ENCODE measurements at places on chromosomes 16 and 17.

DNA sequence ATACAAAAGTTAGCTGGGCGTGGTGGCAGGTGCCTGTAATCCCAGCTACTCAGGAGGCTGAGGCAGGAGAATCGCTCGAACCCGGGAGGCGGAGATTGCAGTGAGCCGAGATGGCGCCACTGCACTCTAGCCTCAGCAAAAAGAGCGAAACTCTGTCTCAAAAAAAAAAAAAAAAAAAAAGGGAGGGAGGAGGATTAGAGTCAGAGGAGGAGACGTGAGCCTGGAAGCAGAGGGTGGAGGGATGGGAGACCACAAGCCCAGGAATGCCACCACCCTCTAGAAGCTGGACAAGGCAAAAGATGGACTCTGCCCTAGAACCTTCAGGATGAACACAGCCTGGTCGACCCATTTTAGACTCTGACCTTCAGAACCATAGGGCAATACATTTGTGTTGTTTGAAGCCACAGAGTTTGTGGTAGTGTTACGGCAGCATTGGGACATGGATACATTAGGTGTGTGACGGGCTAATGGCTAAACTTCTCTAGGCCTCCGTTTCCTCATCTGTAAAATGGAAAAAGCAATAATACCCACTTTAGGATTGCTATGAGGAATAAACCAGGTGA lies 2.1 kb upstream of the SMIM22 start:
- DNase-seq = no peak

GRCh38 chr17:72886622-72887021 lies 205.9 kb downstream of the SLC39A11 start:
- DNase-seq = no peak

GRCh38 chr17:66957951-66958579 lies 6.4 kb upstream of the CACNG4 start:
- DNase-seq = no peak

DNA sequence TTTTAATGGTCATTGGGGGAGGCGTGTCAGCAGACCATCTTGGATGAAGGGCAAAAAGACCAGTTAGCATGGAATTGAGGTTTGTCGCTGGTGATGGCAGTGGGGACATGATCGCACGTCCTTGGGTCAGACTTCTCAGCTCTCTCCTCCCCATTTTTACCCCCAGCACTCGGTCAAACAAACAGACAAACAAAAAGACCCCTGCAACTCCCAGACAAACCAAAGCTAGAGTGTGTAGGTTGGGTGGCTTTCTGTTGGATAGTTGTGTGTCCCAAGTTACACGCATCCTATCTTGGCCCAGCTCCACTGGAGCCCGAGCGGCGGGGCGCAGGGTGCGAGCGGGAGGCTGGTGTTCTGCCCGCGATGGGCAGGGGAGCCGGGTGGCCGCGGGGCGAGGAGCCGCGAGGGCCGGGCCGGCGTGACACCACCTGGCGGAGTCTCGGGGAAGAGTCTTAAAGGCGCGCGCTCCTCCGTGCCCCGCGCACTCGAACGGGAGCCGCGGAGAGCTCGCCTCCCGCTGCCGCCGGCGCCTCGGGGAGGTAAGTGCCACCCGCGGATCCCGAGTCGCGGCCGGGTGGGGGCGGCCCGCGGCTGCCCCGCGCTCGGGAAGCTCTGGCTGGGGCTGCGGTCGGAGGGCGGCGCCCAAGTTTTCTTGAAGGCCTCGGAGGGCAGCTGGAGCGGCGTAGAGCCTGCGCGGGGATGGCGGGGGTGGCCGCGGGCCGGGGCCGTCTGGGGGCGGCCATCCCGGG lies 18.5 kb upstream of the NTN1 start:
- DNase-seq = peak; percentile 63

DNA sequence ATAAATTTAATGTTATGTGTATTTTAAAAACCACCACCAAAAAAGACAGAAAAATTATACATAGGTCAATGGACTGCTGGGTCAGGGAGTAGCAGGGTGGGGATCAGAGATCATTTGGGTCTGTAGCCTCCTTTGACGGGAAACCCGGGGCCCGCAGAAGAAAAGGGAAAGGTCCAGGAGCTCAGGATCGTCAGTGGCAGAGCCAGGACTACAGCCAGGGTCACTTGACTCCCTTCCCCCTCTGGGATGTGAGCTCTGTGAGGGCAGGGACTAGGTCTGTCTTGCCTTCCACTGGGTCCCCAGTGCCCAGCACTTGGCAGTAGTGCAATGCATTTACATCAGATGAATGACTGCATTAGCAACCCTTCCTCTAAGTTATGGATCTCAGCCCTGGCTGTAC lies 62.1 kb downstream of the TOM1L2 start:
- no peak for DNase-seq

All from CD4-positive, alpha-beta T cell (primary cell).